ENCODE measurements at places on chromosomes 2 and 18.

- no peak for DNase-seq
Observed at GRCh38 chr2:16102976-16103380, 162.6 kb downstream of the MYCN start.

- DNase-seq, result no peak
Observed at GRCh38 chr2:15991231-15991630, 50.9 kb downstream of the MYCN start.

GRCh38 chr2:6917071-6917760 is at the start of gene RNF144A:
Gene RNF144A, plus strand, starts transcription at chr2:6917412. Its CDS starts 79,515 bp downstream, at chr2:6996927.
- peak; percentile 64 for DNase-seq

- no peak for DNase-seq
Observed at GRCh38 chr2:176370467-176371171, 101.4 kb downstream of the MTX2 start.

DNA sequence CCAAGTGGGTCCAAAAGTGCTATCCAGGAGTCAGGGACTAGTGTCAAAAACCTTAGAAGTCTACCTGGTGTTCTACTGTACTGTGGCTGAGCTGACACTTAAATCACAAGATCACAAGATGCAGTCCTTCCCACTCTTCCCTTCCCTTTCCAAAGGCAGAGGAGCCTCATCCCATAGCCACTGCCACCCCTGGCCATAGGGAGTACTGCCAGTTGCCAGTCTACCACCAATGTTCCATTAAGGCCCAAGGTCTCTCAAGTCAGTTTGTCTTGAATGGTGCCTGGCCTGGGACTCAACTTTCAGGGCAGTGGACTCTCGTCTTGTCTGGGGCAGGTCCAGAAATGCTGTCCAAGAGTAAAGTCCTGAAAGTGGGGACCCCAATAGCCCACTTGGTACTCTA is 585.6 kb downstream of the NUP35 start:
- no peak for DNase-seq

GRCh38 chr2:70340761-70341476 is 39.1 kb upstream of the FAM136A start:
- DNase-seq, result peak; percentile 70

DNA sequence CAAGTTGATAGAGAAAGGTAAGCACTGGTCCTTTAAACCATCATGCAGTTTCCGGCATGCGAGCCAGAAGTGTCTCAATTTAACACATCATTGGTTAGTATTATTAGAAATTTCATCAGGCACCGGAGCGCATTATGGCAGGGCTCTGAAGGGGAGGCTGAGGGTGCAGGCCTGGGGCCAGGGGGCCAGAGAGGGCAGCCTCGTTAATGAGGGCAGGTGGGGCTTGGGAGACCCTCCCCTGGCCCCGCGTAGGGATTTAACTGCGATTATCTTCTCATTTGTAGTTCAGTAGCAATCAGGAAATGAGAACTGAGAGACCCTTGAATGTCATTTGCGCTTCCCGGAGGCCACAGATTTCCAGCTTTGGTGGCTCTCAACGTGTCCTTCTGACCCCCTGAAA is 246.4 kb downstream of the KLHL29 start:
- DNase-seq, result no peak
